GF-D8 (cell line): ENCODE measurements at places on chromosomes 3 and 15.

DNA sequence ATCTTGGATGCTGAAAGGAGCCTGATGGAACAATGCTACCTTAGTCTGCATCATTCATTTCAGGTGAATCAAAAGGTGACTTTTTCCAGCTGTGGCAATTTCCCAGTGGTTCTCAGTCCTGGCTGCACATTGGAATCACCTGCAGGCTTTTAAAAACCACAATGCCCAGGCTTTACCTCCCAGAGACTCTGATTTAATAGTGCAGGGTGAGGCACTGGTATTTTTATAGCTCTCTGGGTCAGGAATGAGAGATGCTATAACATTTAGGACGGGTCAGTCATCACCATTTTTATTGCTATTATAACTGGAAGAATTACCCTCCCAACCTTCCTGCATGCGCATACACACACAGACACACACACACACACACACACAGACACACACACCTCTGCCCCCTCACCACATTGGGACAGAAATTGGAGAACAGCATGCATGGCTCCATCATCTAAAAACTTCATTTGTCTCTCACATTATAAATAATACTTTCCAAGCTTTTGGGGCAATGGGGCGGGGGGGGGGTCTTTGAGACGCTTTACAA lies 41.1 kb downstream of the LARP6 start:
- DNase-seq = no peak

- DNase-seq = no peak
Observed at GRCh38 chr15:81085213-81085612, 48.9 kb upstream of the CFAP161 start.

DNA sequence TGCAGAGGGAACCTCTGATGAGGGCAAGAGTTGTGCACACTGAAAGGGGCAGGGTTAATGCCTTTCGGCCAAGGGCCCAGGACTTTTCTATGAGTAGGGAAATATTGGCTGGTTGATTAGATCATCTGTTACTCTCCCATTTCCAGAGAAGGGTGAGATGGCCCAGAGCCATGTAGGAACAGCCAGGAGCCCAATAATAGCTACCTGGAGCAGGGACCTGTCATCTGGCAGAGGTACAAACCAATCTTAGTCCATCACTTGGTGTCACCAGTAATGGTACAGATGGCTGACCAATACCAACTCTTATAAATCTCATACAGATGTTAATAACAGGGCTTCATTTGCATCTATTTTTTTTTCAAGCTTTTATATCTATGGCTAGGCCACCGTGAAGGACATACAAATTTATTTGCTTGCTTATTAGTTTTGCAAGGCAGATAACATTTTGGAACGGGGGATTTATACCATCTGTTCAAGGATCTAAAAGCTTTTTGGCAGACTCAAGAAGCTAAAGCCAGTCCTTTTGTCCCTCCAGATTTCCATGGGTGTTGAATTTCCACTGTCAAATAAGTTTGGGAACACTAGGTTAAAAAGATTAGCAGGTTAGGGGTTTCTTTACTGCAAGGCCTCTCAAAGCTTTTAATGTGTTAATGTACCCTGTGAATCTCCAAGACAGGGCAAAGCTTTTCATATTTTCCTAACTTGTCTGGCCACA lies 79.3 kb downstream of the TNIK start:
- no peak for DNase-seq

- no peak for DNase-seq
Observed at GRCh38 chr3:25817107-25817506, 27.2 kb downstream of the OXSM start.

GRCh38 chr15:99413955-99414754 lies 151.6 kb upstream of the MEF2A start:
- DNase-seq = no peak

GRCh38 chr3:63050548-63051177 lies 175.4 kb upstream of the CADPS start:
- DNase-seq = no peak

DNA sequence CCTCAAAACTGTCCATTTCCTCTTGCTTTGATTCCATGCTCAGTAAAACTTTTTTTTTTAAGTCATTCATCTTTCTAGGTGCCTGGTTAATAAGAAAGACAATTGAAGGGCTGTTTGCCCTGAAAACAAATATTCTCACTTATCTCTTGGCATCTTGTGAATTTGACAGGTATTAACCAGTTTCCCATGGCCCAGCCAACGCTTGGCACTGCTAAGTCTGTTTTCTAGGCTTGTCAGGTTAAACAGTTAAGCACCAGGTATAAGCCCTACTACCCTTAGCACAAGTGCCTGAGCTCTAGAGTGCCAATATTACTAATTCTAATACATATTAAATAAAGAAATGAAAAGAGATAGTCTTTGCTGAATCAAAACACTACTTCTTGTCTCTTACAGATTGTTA lies 36.3 kb downstream of the PXK start:
- DNase-seq = no peak

GRCh38 chr3:193791041-193792032 lies 198.3 kb downstream of the OPA1 start:
- DNase-seq = no peak

DNA sequence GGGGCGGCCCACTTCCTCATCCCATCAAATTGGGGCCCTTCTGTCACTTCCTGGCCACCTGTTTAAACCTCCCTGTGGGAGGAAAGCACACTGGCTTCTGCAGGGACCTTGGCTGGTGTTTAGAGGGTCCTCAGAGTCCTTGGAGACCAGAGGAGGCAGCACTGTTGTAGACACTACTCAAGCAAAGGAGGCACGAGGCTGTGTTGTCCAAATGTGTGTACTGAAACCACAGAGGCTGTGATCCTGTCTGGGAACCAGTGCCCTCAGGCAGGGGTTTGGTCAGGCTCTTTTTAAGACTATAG lies 12.4 kb upstream of the SEC13 start:
- DNase-seq = no peak

- no peak for DNase-seq
Observed at GRCh38 chr3:36765104-36765503, 751 bp upstream of the DCLK3 start.

- DNase-seq = no peak
Observed at GRCh38 chr3:43748179-43748578, 57.4 kb downstream of the ABHD5 start.

DNA sequence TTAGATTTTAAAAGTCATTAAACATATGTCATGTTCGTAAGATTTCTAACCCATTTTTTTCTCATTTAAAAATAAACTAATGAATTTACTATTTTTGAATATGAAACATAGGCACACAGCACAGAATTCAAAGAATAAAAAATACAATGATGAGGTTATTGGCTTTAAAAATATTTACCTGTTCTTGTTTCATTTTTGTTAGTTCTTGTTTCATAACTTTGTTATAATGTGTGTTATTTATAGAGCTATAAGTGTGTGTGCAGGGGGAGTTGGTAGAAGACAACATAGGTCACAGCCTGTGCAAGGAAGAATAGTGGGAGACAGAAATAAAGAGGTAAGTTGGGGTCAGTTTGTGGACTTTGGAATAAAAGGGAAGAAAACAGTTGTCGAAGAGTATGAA lies 30.8 kb upstream of the NRROS start:
- no peak for DNase-seq

GRCh38 chr3:187919544-187919943 lies 174.3 kb upstream of the BCL6 start:
- DNase-seq = no peak

DNA sequence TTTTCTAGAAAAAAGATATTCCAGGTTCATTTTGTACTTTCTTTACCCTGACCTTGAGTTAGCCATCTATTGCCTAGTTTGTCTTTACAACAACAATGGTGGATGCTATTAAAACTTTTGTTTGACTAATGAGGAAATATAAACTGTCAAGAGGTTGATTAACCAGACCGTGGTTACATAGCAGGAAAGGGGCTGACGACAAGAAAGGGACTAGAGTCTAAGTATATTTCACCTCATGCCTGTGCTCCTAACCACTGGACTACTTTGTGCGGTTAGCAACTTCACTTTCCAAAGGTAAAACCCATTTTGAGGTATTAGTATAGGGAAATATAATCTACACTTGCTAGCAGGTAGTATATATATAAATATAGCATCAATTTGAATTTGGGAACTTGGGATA lies 327.1 kb downstream of the SATB1 start:
- no peak for DNase-seq

GRCh38 chr3:112681822-112682325 lies 40.9 kb upstream of the CCDC80 start:
- no peak for DNase-seq

DNA sequence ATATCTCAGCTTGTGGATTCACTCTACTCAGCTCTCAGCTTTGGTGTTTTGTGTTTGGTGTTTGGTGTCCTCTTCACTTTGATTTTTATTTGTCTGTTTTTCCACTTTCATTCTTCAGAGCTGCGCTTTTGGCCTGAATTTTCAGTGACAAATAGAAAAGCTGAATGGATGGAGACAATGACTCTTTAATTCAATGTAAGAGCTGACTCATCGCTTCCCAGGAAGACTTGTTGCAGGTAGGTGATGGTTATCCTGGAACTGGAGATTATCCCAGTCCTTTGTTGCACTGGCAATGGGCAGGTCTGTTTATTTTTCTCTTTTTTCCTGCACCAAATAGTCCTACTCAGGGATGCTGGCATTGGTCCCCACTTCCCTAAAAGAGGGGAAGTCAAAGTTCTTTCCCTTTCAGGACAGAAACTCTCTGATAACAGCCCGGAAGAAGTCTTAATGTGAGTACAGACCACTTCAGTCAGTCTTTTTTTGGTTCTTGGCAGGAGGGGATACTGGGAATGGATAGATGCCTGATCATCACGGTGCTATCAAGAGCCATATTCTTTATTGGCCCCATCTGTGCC lies 12.4 kb upstream of the AEN start:
- no peak for DNase-seq

DNA sequence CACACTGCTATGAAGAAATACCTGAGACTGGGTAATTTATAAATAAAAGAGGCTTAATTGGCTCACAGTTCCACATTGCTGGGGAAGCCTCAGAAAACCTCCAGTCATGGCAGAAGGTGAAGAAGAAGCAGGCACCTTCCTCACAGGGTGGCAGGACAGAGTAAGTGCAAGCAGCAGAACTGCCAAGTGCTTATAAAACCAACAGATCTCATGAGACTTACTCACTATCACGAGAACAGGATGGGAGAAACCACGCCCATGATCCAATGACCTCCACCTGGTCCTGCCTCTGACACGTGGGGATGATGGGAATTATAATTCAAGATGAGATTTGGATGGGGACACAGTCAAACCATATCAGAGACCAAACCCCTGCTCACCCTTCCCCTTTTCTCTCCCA lies 75.0 kb downstream of the TRIM69 start:
- DNase-seq = no peak

DNA sequence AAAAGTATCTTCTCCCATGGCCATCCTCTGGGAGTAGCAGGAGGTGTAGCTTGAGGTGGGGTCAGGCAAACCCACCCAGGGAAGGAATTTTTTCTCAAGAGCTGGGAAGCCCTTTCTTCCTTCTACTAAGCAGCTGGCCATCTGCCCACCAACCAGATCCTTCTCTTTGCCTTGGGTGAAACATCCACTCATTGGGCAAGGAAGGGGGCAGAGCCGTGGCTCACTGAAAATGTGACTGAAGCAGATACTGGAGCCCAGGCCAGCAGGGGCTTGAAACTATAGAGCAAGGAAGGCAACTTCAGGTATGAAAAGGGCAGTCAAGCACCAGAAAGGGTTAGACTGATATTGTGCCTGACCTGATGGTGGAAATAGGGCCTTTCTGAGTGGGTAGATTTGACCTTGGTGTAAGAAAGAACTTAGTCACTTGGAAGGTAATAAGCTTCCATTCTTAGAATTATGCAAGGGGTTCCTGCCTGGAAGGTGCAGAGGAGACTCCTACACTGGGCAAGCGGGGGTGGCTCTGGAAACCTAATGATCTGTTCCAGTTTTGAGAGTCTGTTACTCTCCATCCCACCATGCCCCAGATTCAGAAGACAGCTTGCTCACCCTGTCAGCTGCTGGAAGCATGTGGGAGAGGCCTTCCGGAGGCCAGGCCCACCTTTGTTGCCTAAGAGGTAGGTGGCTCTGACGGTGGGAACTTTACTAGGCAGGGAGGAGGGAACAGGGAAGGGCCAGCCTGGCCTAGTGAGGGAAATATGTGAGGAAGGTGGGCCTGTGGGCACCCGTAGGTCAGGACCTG lies 22.0 kb upstream of the PLA2G4E start:
- DNase-seq = no peak

GRCh38 chr3:55655544-55655943 lies 168.4 kb upstream of the WNT5A start:
- DNase-seq = no peak

DNA sequence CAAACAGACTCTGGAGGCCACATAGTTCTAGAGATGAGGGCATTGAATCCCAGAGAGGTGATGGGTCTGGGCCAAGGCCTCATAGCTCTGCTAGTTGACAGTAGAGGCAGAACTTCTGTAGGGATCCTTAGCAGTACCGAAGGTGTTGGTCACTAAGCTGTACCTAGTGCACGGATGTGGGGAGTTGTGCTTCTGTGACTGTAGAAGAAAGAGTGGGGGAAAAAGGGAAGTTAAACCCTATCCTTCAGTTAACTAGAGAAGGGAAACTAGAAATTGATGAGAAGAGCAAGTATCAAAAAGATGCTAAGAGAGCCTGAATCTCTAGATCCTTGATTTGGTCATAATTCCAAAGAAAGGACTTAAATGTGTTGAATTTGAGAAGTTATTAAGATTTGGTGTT lies 186.7 kb downstream of the NFKBIZ start:
- no peak for DNase-seq

DNA sequence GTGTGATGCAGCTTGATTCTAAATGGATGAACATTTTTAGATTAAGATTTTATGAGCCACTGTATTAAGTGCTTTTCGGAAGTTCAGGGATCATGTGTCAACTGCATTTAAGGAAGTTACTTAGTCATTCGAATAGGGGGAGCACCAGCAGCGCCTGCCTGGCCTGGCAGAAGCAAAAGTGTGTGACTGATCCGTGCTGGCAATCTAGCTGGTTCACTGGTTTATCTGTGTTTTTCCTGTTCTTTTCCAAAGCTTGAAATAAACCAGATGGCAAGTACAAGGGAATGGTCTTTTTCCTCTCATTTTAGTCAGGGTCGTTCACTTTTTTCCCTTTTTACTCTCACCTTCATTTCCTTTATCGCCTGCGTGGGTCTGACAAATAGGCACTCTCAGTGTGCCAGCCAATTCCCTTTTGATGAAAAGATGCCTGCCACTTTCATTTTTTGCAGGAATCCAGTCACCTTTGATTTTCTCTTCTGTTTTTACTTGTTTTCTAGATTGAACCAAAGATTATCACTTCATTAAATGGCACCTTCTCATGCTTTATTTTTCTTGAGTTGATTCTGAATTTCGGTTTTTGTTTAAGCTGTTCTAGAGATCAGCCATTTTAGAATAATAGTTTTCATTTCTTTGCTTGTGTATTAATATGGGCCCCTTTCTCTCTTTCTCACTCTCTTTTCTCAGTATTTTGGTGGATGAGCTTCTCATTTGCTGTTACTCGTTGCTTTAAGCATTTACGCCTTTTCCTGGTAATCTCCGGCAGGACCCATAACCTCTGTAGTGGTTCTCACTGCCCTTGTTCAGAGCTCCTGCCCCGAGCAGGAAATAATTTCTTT lies 2.8 kb downstream of the ABHD2 start:
- peak; percentile 80 for DNase-seq

GRCh38 chr15:68594533-68595259 lies 15.9 kb downstream of the CORO2B start:
- no peak for DNase-seq
